ENCODE measurements at places on chromosomes 11 and 22.

DNA sequence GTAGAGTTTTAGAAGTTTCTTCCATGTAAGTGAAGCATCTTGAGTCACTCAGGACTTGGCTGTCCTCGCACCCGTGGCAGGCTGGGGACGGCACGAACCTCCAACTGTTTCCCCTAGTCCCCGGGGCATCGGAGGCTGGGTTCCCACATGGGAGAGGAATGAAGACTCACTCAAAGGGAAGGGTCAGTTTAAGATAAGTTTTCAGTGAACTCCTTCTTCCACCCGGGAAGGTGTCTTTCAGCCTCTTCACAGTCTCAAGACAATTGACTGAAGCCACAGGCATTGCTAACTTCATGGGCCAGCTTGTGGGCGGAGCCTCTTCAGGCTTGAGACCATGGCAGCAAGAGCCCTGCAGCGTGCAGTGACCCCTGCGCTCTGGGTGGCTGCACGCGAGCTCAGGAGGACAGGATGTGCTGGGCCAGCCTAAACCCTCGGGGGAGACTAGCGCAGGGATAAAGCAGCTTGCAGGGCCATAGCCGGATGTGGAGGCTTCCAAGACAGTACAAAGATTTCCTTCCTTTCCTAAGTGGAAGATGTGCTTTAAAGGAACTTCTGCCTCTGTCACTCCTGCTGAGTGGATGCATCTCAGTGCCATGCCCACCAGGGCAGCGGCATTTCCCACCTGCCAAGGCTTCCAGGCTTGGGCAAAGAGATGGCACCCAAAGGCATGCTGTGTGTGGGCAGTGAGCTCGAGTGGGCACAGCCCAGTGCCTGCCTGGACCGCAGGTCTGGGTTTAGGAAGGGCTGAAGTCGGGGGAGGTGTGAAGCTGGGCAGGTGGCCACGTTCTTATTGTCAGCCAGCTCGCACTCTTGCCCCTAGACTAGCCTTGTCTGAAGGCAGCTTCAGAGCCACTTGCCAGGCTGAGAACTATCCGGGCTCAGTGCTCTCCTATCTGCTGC lies 32.9 kb downstream of the PPIL2 start:
- DNase-seq: no peak

GRCh38 chr11:121500717-121501116 lies 48.0 kb upstream of the SORL1-AS1 start:
- DNase-seq: no peak

DNA sequence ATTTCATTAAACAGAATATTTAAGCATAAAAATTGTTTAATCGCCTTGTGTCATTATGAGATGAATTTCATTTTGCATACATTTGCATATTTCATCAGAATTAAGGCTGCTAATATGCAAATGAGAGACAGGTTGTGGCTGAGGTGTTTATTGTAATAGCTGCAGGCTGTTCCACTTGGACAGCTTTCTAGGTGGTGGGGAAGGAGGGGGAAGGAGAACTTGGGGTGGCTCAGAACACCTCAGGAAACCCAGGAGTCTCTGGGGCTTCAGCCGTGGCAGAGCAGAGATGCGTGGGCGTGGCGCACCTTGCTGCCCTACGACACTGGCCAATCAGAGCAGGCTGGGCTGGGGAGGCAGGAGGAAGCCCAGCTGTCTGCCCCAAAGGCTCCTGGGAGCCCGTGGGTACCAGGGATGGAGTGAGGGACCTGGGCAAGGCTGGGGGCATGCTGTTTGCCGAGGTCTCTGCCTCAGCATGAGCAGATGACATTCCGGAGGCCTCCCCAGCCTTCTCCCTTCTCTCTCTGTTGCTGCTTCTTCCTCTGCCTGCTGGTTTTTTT lies 542.9 kb downstream of the MN1 start:
- no peak for DNase-seq

- DNase-seq: no peak
Measured at GRCh38 chr11:47434011-47434786, 8.0 kb upstream of the PSMC3 start.

- peak; percentile 44 for DNase-seq
Measured at GRCh38 chr11:2092956-2093412, 46.2 kb downstream of the IGF2 start.

GRCh38 chr22:37043828-37044538 lies 7.6 kb upstream of the KCTD17 start:
- peak; percentile 72 for DNase-seq

DNA sequence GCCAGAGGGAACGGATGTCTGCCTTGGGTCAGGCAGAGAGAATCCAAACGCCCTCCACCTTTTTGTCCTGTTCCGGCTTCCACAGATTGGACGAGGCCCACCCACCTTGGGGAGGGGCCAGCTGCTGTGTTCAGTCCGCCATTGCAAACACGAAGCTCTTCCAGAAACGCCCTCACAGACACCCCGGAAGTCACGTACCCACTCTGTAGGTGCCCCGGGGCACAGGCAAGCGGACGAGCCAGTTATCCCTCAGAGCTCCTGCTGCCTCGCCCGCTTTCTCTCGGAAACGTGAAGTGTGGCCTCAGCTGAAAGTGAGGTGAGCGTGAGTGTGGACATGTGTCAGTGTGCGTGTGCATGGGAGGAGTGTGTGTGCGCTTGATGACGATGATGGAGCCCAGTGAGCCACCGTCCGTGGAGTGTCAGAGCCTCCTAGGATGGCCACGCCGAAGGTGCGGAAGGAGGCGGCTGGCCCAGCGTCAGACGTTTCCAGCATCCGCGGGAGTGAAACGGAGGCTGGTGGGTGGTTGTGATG lies 869.2 kb downstream of the TBC1D22A start:
- DNase-seq: peak; percentile 11

DNA sequence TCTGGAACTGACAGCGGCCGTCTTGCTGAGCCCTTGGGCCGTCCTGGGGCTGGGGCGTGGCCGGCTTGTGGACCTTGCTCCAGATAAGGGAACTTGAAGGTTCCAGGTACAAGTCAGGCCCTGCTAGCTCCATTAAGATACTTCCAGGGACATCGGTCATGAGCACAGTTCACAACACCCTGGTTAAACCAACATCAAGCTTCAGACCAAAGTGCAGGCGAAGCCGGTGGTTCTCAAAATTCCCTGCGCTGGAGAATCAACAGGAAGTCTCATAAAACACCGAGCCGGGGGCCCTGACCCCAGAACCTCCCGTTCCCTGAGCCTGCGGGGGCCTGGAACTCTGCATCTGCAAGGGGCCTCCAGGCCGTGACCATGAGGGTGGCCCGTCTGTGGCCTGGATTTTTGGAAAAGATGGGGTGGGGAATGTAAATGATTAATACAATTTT lies 1043.8 kb downstream of the BRD1 start:
- DNase-seq: peak; percentile 5

DNA sequence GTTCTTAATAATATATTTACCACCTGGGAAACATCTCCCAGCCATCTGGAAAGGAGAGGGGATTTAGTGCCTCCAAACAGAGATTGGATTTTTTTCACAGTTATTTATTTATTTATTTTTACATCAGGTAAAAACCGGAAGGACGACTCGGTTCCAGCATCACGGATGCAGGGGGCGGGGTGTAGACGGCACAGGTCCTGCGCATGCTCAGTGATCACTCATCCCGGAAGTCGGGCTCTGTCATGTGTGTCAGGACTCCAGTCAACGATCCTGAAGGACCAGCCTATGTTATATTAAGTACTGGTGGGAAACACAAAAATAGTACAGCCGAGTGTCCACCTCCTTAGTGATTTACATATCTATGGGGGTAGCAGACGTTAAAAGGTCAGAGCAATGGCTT lies 467.6 kb downstream of the NTM start:
- no peak for DNase-seq

GRCh38 chr11:124310721-124311120 lies 3.0 kb downstream of the OR8D1 start:
- no peak for DNase-seq

DNA sequence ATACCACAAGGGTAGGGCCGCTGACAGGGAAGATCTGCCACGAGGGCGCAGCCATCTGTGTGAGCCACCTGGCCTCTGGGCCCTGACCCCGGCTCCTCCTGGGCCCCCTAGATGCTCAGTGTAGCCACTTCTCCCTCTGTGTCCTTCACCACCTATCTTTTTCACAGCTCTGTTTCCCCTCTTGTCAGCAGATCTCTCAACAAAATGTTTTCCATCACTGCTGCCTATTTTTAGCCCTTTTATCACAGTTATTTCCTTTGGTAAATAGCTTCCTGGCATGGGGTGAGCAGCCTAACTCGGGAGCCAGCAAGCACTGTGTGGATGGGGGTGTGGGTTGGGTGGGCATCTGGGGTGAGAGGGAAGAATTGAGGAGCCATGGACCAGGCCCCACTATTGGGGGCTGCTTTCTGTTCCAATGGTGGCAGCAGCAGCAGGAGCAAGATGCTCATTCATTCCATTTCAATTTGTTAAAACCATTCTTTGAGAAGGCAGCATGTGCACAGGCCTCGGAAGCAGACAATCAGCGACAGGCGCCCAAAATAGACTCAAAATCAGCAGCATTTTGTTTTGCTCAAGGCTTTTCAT lies 135.2 kb upstream of the NAV2 start:
- no peak for DNase-seq

GRCh38 chr11:130997278-130997677 lies 81.0 kb upstream of the SNX19 start:
- no peak for DNase-seq

DNA sequence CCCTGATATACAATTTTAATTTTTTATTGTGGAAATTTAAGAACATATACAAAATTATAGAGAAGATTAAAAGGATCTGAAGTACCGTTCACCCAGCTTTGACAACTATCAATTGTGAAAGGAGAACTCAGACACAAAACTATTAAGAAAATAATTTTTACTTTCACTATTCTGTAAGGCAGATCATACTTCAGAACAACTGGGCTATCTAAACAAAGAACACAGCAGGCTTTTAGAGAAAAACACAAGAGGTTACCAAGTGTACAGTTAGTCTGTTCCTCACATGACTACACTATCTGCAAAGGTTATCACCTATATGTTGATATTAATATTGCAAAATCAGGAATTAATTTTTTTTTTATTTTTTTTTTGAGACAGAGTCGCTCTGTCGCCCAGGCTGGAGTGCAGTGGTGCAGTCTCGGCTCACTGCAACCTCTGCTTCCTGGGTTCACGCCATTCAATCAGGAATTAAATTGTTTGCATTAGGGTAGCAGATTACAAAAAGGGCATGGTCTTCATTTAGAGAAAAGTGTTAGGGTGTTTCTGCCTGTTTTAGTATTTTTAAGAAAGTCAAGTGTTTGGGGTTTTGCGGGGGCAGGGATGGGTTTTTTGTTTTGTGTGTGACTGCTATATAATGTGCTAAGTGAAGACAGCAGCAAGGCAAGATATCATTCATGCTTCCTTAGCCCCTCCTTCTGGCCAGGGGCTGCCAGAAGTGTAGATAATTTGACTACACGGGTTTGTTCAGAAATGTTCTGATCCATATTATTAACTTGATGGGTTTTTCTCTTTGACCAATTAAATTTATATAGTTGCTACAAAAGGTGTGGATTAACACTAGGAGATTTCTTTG lies 27.6 kb upstream of the SIK2 start:
- DNase-seq: no peak

DNA sequence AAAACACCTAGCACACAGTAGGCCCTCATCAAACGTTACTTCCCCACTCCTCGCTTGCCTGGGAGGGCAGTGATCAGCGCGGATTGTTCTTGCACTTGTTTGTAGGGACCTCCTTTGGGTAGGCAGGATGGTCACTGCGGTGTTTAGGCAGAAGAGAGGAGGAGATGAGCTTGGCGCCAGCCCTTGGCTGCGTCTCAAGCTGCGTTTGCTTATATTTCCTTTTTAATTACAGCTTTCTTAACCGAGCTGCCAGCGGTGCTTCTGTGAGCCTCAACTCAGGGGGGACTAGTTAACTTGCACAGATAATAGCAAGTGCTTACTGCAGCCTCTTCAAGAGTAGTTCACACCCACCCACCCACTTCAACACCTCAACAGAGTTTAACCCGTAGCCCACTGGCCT lies 15.1 kb downstream of the IFT27 start:
- no peak for DNase-seq

- DNase-seq: no peak
Measured at GRCh38 chr11:110955776-110956175, 243.5 kb upstream of the ARHGAP20 start.

GRCh38 chr11:87136236-87136635 lies 98.5 kb downstream of the TMEM135 start:
- DNase-seq: no peak

GRCh38 chr11:101401245-101401644 lies 182.6 kb downstream of the TRPC6 start:
- DNase-seq: no peak

GRCh38 chr11:8100605-8101004 lies 19.6 kb downstream of the TUB start:
- no peak for DNase-seq

DNA sequence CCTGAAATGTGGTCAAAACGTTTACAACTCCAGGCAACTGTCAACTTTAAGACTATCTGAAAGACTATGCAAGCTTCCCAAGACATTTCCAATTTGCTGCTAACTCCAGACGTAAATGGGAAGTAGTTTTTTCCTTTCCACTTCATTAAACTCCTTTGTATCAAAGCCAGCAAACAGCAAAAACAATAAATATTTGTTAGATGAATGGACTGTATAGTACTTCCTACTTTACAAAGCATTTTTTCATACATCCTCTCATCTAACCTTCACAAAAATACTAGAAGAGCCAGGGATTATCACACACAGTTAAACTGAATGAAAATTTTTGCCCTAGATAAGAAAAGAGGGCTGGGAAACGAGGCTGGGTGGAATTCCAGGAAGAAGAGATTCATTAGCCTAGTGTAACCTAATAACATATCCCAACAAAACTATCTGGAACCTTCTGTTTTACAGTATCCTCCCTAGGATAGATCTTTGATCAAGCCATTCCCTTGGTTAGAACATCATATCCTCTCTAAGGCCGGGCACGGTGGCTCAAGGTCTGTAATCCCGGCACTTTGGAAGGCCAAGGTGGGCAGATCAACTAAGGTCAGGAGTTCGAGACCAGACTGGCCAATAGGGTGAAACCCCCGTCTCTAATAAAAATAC lies 10.4 kb downstream of the NUP98 start:
- DNase-seq: no peak

GRCh38 chr11:33376331-33377310 lies 119.4 kb downstream of the HIPK3 start:
- no peak for DNase-seq

- no peak for DNase-seq
Measured at GRCh38 chr11:105740164-105740903, 130.5 kb downstream of the GRIA4 start.

GRCh38 chr11:61587541-61587941 lies 6.7 kb upstream of the SYT7 start:
- DNase-seq: no peak

GRCh38 chr11:115241899-115242298 lies 262.3 kb downstream of the CADM1 start:
- DNase-seq: no peak

- DNase-seq: no peak
Measured at GRCh38 chr11:61356706-61357105, 5.0 kb downstream of the CYB561A3 start.
